ENCODE measurements at places on chromosomes 7 and 10.

- no peak for DNase-seq
Measured at GRCh38 chr10:120949609-120950031, 98.5 kb downstream of the WDR11 start.

- no peak for DNase-seq
Measured at GRCh38 chr7:102934239-102934638, 21.4 kb downstream of the LRRC17 start.

DNA sequence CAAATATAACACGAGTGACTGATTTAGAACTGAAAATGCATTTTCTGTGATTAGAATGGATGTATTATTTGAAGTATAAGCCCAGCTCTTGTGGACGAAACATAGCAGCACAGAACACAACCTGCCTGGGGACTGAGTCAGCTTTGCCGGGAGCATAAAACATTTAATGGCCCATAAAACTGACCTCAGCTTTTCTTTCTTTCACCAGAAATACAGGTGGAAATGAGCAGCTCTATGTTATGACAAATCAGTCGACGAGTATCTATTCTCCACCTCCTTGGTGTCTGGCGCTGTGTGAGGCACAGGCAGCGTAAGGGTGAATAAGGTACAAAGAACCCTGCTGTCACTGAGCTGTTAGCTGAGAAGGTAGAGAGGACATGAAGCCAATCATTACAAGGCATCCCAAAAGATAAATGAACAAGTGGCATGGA lies 471.6 kb upstream of the AKR1E2 start:
- DNase-seq: no peak

- DNase-seq: no peak
Measured at GRCh38 chr7:130875265-130875741, 141.3 kb upstream of the KLF14 start.

DNA sequence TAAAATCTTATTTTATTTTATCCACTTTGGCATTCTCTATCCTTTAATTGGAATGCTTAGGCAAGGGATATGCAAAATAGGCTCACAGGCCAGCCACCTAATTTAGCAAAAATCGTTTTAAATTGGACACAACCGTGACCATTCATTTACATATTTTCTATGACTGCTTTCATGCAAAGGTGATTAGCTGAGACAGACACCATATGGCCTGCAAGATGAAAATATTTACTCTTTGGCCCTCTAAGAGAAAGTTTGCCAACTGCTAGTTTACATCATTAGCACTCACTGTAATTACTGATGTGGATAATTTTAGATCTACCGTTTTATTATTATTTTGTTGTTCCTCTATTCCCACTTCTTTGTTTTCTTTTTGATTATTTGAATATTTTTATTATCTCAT lies 375.5 kb upstream of the LRRTM3 start:
- DNase-seq: no peak

GRCh38 chr10:91996266-91996665 lies 72.7 kb downstream of the BTAF1 start:
- DNase-seq: no peak

GRCh38 chr10:28300027-28300426 lies 2.8 kb downstream of the MPP7 start:
- no peak for DNase-seq

GRCh38 chr7:28695300-28696295 lies 262.5 kb downstream of the TRIL start:
- DNase-seq: no peak

GRCh38 chr7:140885735-140886334 lies 38.9 kb downstream of the BRAF start:
- DNase-seq: no peak

DNA sequence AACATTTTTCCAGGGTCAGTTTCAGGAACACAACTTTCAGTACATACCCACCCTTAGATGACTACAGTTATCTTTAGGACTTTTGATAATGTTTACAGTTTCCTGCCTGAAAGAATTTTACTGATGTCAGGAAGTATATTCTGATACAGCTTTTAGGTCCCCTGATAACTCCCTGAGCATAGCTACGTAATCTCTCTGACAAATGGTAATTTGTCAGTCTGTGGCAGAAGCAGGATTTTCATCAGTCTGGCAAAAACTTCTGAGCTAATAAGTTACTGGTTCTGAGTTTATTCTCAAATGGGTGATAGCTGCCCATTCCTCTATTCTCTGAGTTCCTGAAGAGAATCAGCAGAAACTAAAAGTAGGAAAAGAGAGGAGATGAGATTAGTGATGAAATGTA lies 270.1 kb upstream of the MTPN start:
- no peak for DNase-seq

- no peak for DNase-seq
Measured at GRCh38 chr7:21281193-21281592, 146.7 kb upstream of the SP4 start.

- no peak for DNase-seq
Measured at GRCh38 chr7:134351424-134351823, 34.7 kb upstream of the SLC35B4 start.

GRCh38 chr7:139976838-139977656 lies 85.7 kb downstream of the PARP12 start:
- DNase-seq: no peak

GRCh38 chr10:115572740-115573455 lies 479.7 kb downstream of the ATRNL1 start:
- DNase-seq: no peak

GRCh38 chr7:18770154-18770811 lies 274.7 kb downstream of the HDAC9 start:
- peak; percentile 86 for DNase-seq

- DNase-seq: peak; percentile 47
Measured at GRCh38 chr7:22137466-22137865, 191.8 kb upstream of the CDCA7L start.

GRCh38 chr10:96995851-96996250 lies 163.8 kb downstream of the LCOR start:
- peak; percentile 34 for DNase-seq

GRCh38 chr7:157021071-157021870 lies 10.8 kb upstream of the MNX1 start:
- no peak for DNase-seq

DNA sequence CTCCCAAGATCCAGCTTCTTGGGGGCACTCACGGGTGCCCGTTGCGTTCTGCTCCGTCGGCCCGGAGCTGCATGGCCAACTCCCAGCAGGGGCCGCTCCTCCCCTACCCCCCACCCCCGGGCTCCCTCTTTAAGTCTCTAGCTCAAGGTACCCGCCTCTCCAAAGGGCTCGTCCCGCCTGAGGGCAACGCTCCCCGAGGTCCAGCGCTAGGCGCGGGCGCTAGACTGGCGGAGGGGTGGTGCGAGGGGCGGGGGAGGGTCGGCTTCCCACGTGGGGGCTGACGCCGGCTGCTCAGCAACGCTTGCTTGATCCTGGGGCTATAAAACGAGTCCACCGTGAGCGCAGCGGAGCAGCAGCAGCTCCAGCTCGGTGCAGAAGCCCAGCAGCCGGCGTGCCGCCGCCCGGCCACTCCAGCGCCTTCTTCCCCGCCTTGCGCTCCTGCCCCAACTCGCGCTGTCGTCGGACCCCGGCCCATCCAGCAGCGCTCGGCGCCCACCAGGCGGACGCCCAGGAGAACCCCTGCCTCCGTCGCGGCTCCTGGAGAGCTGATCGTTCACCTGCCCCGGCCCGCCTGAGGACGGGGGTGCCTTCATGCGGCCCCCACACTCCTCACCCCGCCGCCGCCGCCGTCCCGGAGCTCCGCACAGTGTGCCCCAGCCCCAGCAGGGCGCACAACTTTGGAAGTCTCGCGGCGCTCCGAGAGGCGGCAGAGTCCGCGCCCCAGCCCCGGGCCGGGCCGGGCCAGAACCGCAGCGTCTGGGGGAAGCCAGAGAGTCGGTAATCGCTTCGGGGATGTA lies at the start of gene ADRA2A:
TSS of gene ADRA2A (plus strand) at position 348 of the 797 bp plus-strand sequence. CDS start 968 bp downstream, outside the sequence.
- DNase-seq: peak; percentile 27

GRCh38 chr7:23093111-23093510 lies 12.5 kb upstream of the KLHL7 start:
- DNase-seq: no peak

- DNase-seq: no peak
Measured at GRCh38 chr7:90663176-90663575, 67.1 kb downstream of the CDK14 start.

DNA sequence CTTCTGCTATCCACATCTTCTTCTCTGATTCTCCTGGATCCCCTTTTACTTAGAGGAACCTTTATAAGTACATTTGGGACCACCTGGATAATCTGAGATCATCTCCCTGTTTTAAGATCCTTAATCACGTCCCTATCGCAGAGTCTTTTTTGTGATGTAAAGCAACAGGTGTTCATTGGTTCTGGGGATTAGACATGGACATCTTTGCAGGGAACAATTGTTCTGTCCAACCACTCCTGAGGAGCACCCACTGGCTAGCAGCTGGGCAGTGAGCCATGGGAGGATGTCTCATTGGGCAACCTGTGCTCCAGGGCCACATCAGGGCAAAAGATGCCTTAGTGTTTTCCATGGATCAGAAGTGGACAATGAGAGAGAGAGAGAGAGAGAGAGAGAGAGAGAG lies 56.0 kb downstream of the ZNF800 start:
- DNase-seq: no peak

DNA sequence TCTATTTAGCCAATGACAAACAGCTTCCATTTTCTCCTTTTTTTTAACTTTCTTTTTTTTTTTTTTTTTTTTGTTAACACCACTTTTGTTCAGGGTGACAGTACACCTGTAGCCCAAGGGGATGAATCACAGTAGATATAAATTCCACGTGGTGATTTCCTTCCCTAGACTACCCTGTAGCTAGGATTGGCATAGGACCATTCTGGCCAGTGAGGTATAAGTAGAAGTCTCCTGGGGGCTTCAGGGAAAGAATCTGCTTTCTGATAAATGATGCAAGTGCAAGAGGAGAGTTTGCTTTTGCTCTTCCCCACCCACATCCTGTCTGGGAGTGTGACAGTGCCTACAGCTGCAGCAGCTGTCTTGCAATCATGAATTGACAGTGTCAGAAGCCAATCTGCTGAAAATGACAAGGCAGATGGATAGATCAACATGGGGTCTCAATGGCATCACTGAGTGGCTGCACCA lies 63.2 kb upstream of the TOMM7 start:
- DNase-seq: no peak

DNA sequence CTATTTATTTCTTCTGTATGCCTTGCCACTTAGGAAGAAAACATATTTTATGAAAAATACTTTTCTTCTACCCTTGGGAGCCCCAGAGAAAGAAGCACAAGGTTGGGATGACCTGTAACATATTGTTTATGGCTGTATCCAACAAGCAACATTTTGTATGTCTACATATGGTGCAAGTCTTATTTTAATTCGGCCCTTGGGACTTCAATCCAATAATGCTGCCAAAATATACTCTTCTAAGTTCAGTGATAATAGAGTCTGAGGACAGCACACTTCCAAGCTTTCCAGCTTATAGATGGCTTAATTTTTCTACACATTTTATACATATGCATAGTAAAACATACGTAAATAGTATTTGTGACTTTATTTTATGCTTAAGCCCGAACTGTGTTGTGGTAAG lies 318.5 kb upstream of the SEMA3A start:
- no peak for DNase-seq

GRCh38 chr7:64879086-64879730 lies 23.9 kb upstream of the ZNF273 start:
- no peak for DNase-seq

GRCh38 chr7:91636728-91637127 lies 243.8 kb downstream of the MTERF1 start:
- DNase-seq: no peak

GRCh38 chr10:5450605-5451384 lies 38.4 kb downstream of the NET1 start:
- DNase-seq: no peak

- DNase-seq: peak; percentile 40
Measured at GRCh38 chr10:44993922-44994751, 6.6 kb upstream of the ZNF22 start.

DNA sequence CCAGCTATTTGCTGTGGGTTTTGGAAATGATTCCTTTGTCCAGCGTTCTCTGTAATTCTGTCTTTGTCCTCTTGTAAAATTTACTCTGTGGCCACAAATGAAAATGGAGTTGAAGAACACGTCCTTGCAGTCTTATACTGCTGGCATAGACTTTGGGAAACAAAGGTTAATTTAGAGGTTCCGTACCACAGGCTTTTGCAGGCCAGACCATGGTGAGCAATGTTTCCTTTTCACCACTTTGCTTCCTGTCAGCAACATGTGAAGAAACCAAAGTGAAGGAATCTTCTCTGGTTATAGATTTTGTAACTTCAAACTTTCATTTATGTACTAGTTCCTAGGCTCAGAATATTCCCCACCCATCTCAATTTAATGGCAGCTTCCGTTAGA lies 488.5 kb downstream of the MDFIC start:
- no peak for DNase-seq

- peak; percentile 45 for DNase-seq
Measured at GRCh38 chr10:97687785-97688781, 1.0 kb upstream of the AVPI1 start.

GRCh38 chr7:55508221-55509011 lies 63.9 kb downstream of the VOPP1 start:
- no peak for DNase-seq

- no peak for DNase-seq
Measured at GRCh38 chr10:59505926-59506325, 143.6 kb upstream of the FAM13C start.

DNA sequence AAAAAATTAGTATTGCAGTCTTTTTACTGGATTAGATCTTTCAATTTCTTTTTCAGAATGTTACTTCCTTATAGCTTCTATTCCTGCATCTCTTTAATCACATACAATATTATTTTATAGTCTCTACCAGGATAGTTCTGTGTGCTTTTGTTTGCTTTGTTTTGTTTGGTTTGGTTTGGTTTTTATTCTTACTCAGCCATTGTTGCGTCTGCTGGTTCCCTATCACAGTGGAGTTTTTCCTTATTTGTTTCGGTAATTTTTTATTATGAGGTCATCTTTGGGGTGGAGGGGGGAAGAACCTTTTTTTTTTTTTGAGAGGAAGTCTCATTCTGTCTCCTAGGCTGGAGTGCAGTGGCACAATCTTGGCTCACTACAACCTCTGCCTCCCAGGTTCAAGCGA lies 9.0 kb upstream of the BAIAP2L1 start:
- no peak for DNase-seq

DNA sequence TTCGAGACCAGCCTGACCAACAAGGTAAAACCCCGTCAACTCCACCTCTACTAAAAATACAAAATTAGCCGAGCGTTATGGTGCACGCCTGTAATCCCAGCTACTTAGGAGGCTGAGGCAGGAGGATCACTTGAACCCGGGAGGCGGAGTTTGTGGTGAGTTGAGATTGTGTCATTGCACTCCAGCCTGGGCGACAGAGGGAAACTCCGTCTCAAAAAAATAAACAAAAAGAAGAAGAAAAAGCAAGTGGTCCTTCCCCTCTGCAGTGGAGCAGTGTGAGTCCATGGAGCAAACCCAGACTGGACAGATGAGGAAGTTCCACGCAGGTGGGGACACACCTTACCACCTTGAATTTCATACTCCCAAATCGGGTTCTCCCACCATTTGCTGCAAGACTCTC lies 13.1 kb upstream of the SERPINE1 start:
- no peak for DNase-seq

- DNase-seq: no peak
Measured at GRCh38 chr10:30756151-30756550, 126.6 kb upstream of the LYZL2 start.

GRCh38 chr10:97159646-97160305 lies 26.0 kb downstream of the SLIT1 start:
- no peak for DNase-seq

All from GM04503 (cell line).